ENCODE measurements at places on chromosomes 12 and 14.

DNA sequence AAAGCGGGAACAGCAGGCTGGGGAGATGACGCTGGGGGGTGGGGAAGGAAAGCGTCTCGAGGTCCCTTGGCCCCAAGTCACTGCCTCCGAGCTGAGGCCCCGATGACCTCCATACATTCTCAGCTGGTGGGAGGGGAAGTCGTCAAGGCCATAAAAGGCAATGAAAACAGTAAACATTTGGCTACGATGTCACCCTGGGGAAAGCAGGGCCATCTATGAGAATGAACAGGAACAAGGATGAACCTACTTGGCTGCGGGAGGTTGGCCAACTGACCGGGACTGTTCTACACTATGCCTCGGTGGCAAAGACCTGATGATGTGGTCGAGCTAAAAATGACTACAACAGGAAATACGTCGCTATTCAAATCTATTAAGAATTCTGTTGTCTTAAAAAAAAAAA is 19.5 kb downstream of the PRKAB1 start:
- no peak for DNase-seq

DNA sequence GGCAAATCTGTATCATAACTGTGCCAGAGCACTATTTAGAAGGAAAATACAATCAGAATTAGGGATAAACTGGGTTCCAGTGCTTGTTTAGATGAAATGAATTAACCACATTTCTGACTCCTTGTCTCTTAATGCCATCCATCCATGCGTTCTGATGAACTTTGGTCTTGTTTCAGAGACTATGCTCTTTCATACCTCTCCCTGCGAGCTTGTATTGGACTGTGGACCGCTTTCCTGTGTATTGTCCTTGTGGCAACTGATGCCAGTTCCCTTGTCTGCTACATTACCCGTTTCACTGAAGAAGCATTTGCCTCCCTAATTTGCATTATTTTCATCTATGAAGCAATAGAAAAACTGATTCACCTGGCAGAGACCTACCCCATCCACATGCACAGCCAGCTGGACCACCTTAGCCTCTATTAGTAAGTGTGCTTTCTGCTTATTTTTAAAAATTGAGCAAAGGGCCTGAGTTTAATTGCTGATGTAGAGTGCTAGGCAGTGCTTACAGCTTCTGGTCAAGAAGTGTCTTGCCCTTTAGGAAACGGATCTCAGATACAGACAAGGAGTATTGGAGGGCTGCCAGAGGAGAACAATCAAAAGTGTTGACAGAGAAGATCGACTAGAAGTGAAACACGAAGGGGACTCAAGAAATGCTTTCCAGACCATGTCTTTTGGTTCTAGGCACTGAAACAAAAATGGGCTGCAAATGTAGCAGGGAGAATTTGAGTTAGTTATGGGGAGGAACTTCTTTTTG is 46.7 kb downstream of the SLC4A8 start:
- no peak for DNase-seq

DNA sequence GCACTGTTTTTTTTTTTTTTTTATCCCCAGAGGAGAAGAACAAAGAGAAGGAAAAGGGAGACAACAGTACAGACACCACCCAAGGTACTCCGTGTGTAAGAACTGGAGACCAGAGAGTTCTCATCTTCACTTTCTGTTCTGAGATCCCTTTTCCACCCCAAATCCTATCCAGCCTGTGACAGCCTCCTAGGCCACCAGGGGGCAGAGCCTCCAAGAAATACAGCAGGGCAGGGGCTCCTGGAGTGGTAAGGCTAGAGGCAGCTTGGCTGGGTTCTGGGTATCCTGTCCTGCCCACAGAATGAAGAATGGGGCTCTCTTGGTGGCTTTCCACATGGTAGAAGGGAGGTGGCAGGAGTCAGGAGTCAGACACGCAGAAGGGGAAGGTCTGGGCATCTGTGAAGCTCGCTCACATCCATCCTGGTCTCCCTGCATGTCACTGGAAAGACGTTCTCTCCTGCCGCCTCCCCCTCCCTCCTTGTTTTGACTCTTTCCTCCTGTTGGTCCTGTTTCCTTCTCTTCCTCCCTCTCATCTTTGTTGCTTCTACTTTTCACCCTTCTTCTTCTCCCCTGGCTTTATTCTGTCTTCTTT is 12.0 kb downstream of the CLSTN3 start:
- DNase-seq: peak; percentile 9

- DNase-seq: no peak
Measured at GRCh38 chr12:108253540-108253939, 85.6 kb downstream of the CMKLR1 start.

All from NCI-H1436 (cell line).